Stimulated activated CD4-positive, alpha-beta T cell treated with anti-CD3 and anti-CD28 coated beads, Interleukin-15, amount 100 ng/mL, for 24 hours (primary cell): ENCODE measurements at places on chromosomes 13 and 19.

DNA sequence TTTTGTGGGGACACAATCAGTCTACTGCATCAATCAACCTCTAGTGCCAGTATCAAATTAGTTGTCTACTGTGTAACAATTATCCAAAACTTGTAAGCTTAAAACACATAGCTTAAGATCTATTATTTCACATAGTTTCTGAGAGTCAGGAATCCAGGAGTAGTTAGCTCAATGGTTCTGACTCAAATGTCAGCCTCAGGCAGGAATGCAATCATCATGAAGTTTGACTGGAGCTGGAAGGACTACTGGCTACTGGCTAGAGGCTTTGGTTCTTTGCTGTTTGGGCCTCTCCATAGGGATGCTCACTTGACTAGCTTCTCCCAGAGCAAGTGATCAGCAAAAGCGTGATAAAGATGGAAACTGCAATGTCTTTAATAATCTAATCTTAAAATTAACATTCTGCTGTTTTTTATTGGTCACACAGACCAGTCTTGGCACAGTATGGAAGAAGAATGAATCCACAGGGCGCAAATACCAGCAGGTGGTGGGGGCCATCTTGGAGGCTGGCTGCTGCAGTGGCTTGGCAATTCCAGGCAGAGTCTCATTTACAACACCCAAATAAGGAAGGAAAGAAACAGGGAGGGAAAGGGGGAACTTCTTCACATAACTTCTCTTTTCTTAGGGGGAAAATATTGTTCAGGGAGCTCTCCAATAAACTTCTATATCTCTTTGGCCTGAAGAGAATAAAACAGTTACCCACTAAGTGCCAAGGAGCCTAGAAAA, 15.7 kb downstream of the CAB39L start:
- DNase-seq: no peak

DNA sequence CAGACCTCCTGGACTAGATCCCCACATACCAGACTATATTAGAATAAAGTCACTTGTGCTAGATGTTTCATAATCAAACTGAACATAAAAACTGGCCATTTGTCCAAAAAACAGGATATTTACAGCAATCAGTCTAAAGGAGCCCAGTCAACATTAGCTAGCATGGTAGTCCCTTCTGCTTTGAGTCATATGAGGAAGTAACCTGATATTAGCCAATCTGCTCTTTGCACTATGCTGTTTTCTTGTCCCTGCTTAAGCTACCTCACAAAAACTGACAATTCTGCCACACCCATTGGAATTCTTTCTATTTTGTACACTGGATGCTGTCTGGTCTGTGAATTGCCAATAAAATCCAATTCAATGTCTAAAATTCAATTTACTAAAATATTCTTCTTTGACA, 1824.2 kb downstream of the OLFM4 start:
- no peak for DNase-seq

GRCh38 chr19:50817941-50818858, 5.4 kb downstream of the KLK1 start:
- peak; percentile 79 for DNase-seq

DNA sequence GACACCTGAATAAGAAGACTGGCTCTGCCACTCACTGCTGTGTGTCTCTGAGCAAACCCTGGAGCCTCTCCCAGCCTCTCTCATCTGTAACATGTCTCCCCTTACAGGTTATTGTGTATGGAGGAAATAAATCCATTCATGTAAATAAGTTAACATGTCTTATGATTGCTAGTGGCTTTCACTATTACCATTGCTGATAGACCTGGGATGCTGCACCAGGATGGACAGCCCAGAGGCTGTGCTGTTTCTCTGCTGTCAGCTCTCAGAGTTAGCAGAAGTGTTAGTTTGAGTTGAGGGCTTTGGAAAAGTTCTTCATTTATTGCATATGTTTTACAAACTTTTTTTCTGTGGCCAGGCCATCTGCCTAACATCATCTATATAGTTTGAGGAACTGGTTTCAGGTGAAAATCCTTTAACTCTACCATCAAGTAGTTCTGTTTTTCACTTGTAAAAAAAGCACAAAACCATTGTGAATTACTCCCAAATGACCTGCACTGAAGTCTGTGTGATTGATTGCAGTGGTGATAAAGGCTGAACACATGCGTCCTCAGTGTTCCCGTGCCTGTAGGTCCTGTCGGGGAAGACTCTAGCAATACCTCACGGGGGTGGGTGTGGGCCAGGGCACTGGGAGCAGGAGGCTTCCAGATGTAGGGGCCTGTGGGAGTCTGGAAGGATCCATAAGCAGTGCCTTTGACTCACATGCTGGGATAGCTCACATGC, 24.6 kb downstream of the MPHOSPH8 start:
- DNase-seq: no peak

GRCh38 chr13:57918913-57919312, 287.4 kb downstream of the PCDH17 start:
- no peak for DNase-seq

GRCh38 chr13:104715111-104715510, 1648.9 kb upstream of the SLC10A2 start:
- no peak for DNase-seq

GRCh38 chr19:16957151-16957701, 68.4 kb downstream of the F2RL3 start:
- no peak for DNase-seq

- no peak for DNase-seq
Measured at GRCh38 chr13:23644126-23644419, 73.9 kb downstream of the TNFRSF19 start.

- no peak for DNase-seq
Measured at GRCh38 chr13:71217827-71218226, 649.2 kb downstream of the DACH1 start.

- DNase-seq: no peak
Measured at GRCh38 chr13:59946944-59947343, 216.8 kb downstream of the DIAPH3 start.

DNA sequence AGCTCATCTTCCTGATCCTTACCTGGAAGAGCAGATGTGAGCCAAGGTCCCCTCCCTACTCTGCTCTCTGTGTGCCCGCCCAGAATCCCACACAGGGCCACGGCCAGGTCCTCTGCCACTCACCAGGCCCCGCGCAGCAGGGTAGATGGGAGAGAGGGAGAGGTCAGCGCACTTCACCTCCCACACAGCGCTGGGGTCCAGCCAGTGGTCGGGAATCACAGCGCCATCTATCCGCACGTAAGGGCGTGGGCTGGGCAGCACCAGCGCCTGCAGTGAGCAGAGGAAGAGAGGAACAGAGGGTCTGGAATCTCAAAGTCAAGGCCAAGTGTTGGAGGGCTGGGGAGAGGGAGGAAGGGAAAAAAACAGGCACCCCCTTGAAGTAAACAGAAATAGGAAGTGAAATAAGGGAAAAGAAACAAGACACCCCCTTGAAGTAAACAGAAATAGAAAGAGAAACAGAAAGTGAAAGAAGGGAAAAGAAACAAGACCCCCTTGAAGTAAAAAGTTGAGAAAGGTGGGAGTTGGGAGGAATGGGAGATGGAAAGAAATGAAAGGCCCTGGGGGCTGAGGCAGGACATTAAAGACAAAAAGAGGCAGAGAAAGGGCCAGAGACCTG, 7.0 kb upstream of the PLA2G4C start:
- no peak for DNase-seq

DNA sequence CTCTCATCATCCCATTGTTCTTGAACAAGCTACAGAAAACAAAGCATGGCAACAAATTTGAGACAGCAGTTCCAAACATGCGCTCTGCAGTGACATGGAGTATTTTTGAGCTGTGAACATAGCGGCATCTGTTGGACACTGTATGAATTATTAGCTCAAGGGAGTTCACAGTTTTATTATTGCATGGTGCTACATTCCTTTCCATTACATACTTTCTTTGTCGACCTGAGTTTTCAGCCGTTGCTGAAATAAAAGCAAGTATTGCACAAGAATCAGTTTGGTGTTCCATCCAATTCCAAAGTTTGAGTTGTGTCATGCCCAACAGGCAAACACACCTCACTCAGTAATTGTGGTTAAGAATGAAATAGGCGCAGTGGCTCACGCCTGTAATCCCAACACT, 30.1 kb upstream of the METTL21C start:
- DNase-seq: no peak

- no peak for DNase-seq
Measured at GRCh38 chr19:16345457-16345856, 20.8 kb downstream of the KLF2 start.

GRCh38 chr19:4305257-4305612, 837 bp downstream of the FSD1 start:
- DNase-seq: no peak

GRCh38 chr19:8401981-8402411, 11.1 kb upstream of the MARCHF2 start:
- no peak for DNase-seq

DNA sequence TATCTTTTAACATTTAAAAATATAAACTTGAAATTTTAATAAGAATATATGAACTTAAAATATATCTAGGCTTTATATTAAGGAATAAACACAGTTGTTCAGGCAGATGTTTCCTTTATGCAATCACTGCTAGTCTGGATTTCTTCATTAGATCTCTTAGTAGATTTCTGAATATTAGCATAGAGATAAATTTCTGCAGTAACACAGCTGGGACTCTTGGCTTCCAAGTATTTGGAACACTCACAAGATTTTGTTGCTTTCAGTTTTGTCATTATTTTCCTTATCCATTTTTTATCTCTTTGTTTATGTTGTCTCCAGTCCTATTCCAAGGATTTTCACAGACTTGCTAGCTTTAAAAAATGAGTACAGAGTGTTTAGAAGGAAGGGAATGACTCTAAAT, 857.1 kb downstream of the GPC5 start:
- DNase-seq: no peak

DNA sequence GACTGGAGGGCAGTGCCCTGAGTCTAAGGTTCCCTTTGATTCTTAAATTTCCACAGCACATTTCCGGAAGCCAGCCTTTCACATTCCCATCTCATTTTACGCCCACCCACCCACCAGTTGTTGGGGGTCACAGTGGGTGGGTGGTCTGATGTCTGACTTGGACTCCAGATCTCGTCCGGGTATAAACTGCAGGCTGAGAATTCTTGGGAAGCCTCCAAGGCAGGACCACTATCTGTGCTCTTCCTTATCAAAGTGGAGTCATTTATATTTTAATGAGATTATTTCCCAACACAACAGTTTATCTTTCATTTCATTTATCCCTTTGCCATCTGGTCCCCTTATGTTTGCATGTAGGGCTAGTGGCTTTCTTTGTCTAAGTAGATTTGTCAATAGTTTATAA, 3.6 kb upstream of the FAM124A start:
- no peak for DNase-seq

- peak; percentile 6 for DNase-seq
Measured at GRCh38 chr19:41479757-41480191, 36.8 kb downstream of the ERICH4 start.

GRCh38 chr19:46069806-46070341, 29.1 kb upstream of the IGFL4 start:
- DNase-seq: no peak

DNA sequence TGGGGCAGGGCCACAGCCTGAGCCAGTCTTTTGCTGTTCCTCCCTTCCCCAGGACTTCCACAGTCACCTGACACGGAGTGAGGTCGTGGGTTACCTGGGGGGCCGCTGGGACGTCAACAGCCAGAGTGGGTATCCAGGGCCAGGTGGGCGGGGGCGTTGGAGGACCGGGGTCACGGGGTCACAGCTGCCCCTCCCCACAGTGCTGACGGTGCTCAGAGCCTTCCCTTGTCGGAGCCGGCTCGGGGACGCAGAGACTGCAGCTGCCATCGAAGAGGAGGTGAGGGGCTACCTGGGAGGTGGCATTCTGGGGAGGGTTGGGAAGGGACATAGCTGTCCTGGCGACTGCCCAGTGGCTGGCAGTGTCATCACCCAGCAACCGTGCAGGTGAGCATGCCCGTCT, 11.5 kb downstream of the MPND start:
- DNase-seq: no peak

DNA sequence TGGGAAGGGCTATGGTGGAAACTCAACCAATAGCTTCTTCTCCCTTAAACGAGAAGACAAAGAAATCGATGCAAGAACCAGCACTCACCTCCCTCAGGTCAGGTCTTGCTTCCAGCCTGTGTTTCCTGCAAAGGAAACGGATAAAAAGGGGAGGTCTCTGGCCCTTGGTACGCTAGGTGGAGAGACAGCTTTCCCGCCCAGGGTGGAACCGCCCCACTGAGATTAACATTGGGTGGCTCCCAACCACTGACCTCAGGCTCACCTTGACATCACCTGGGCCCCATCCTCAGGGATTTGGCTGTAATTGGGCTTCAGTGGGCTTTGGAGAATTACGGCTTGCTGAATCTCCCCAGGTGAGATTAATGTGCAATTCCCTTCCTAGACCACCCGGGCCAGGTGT, at the start of gene NLRP7:
TSS of gene NLRP7 (minus strand) at position 150 of the 400 bp plus-strand sequence.
- no peak for DNase-seq

- no peak for DNase-seq
Measured at GRCh38 chr19:42985588-42985987, 40.7 kb downstream of the PSG11 start.

DNA sequence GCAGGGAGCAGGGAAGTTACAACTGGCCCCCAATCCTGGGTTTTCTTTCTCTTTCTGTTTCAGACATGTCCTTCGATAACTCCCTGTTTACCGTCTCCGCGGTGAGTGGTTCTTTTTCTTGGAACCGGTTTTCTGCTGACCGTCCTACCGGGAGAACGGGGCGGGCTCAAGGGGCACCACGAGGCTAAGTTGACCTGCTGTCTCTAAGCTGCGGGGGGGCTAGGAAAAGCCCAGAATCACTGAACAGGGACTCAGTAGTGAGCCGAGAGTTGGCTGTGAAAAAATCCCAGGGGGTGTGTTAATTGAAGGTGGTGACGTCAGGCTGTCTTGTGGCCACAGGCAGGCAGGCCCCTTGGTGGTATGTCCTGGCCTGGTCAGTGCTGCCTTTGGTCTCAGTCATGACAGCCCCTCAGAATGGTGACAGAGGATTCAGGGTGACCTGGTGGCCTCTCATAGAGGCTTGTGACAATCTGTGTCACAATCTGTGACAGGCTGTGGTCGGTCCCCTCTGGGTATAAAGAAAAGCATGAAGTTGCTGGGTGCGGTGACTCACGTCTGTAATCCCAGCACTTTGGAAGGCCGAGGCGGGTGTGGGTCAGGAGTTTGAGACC, 8.1 kb upstream of the CARM1 start:
- no peak for DNase-seq

DNA sequence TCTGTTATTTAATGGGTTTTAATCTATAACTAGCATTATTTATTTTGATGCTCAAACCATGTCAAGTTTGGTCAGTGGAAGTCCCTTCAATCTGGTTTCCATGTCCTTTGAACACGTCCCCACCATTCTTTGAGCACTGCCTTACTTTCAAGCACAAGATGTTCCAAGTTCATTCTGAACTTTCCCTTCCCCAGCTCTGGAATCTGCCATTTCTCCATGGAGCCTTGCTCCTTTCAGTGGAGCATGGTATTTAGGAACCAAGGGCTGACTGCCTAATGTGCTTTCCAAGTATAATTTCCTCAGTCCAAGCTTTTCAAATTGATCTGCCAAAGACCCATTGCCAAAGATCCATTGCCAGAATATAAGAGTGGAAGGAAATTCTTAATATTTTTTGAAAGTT, 1.1 kb upstream of the ZNF546 start:
- DNase-seq: no peak

GRCh38 chr13:48302871-48303358, 636 bp upstream of the RB1 start:
- no peak for DNase-seq
